Fibroblast of villous mesenchyme (primary cell): ENCODE measurements at places on chromosomes 6 and 20.

DNA sequence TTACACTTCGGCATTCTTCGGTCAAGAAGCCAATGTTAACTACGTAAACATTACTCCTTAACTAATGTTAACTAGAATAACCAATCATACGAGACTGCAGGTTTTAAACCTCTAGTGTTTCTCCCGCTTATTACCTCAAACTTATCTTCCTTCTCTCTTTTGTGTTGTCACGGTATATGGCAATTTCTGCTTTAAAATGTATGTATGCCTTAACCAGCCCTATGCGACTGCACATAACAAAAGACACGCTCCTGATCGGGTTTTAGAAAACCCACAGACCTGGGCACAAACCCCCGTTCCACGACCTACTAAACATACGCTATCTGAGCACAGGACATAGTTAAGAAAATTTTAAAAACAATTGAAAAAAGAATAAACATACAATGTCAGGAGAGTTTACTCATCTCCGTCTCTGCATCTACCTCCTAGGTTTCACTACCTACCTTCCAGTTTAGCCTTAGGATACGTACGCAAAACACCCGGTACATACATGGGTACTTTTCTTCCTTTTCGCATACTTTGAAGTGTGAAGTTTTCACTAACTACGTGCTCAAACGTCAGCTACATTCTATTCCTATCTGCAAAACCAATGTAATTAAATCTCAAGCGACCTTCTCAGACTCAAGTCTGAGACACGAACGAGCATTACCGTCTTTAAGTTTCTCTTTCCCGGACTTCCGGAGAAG, 1.1 kb downstream of the CD164 start:
- peak; percentile 74 for DNase-seq

DNA sequence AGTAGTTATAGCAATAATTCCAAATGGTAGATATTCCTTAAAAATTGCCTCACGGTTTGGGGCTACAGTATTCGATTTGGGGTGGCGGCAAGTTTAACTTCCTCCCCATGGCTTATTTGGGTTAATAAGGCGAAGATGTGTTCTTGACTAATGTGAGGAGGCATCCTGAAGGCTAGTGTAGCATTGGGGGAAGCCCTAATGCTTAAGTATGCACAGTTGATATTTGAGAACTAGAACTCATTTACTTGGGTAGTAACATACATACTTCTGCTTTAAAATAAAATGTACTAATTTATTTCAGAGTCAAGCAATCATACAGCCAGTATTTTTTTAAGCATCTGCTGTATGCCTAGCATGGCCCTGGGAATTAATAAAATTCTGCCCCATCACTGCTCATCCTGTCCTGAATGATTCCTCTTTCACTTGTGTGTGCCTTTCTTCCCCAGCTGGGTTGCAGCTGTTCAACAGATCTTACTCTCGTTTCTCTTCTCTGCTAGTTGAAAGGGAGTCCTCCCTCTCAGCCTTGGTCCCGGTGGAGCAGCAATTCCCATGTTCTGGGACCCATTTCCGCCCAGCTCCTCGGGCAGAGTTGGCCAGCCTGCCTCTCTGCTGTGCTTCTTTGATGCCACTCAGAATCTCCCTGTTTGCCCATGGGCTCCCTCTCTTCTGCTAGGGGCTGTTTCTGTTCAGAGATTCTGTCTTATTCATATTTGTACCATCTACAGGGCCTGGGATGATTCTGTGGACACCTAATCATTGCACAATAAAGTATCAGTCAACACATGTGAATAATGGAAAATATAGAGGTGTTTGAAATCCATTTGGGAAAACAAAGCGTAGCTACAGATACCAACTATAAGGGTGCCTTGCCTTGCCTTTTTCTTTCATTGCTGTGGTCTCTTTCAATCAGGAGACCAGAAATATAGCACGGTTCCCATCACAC, 104.8 kb downstream of the ARID1B start:
- DNase-seq, result no peak

GRCh38 chr20:22341508-22341907, 242.9 kb downstream of the FOXA2 start:
- peak; percentile 8 for DNase-seq

- DNase-seq, result no peak
Observed at GRCh38 chr6:156867121-156867520, 89.9 kb downstream of the ARID1B start.

DNA sequence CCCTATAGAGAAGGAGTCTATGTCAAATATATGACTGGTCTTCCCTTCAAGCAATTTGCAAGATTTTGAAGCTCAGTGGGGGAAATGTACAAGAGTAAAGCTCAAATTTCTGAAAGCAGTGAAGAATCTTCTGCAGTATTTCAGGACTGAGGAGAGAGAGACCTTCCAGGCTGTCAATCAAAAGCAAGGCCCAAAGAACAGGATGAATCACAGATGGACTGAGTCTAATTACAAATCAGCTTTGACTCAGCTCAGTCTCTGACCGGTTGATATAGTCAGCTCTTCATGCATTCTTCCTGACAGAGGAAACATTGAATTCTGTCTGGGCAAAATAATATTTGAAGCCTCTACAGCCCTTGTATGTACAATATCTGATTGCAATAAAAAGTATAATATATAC, 7.7 kb upstream of the HTR1B start:
- no peak for DNase-seq

GRCh38 chr20:60306105-60306504, 347.9 kb downstream of the CDH26 start:
- no peak for DNase-seq

DNA sequence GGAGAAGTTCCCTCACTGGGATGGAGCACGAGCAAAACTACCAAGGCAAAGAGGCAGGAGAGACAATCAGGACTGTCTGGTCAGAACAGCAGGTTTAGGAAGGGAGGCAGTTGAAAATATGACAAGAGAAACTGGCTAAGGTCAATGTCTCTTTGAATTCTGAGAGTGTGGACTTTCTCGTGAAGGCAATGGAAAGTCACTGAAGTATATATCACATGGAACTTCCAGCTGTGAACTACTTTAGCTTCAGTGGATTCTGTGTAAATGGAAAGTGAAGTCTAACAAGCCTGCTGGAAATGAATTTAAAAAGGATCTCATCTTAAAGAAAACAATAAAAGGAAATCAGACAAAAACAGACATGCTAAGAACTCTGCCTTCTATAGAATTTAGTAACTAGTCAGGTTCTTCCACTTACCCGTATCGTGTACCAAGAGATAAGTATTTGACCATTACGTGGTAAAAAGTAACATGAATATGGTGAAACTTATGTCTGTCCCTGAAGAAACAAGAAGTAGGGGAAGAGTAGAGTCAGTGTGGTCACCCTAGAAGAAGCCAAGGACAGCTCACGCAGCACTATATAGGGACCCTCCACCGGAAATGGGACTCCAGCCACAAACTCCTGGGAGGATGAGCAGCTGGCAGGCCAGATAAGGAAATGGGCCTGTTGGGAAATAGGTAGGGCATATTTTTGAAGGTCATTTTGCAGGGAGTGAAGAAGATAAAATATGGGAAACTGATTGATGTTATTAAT, 123.4 kb downstream of the MAP7 start:
- no peak for DNase-seq

GRCh38 chr6:166997768-166998255, 1.4 kb upstream of the CEP43 start:
- peak; percentile 76 for DNase-seq

DNA sequence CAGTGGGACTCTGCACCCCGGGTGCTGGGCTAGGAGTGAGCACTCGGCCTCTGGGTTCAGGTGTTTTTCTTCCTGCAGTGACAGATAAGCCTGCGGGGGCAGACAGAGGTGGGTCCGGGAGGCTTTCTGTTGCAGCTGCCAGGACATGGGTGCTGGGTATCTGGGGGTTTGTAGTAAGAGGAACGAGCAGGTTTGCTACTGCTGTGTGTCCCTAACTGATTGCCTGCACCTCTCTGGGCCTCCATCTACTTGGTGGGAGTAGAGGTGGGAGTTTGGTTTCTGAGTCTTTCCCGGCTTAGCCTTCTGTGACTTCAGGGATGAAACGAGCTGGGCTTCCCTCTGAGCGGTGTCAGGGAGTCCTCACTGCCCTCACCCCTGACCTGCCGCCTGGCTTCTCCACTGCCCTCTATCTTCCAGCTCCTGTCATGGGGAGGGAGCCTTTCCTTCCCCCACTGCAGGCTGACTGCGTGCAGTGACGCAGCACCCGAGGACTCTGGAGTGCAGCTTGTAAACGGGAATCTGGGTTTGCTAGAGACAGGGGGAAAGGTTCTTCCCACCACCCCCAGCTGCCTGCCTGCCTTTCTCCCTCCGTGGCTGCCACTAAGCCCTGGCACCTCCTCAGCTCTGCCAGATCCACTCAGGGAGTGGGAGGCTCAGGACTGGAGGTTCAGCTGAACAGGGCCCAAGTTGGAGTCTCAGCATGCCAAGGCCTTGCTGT, 6.7 kb downstream of the DLGAP4 start:
- no peak for DNase-seq

- DNase-seq, result no peak
Observed at GRCh38 chr6:89980353-89980752, 86.1 kb downstream of the GJA10 start.

DNA sequence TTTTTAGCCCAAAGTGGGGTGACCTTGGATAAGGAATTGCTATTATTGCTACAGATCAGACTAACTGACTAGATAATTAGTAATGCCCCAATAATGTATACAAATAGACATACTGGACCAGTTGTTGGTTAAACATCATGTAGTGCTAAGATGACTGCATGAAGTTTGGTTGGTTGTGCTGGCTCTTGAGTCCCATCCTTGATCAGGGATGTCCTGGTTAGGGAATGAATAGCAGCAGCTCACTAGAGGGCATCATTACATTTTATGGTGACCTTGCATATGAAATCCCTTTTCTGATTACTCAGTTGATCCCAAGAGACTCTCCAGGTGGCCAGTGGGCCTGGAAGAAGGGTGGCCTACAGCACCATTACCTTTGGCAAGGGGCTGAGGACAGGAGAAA, 10.9 kb downstream of the TPBG start:
- DNase-seq, result no peak

- DNase-seq, result no peak
Observed at GRCh38 chr20:46682063-46682821, 7.0 kb downstream of the TP53RK start.

DNA sequence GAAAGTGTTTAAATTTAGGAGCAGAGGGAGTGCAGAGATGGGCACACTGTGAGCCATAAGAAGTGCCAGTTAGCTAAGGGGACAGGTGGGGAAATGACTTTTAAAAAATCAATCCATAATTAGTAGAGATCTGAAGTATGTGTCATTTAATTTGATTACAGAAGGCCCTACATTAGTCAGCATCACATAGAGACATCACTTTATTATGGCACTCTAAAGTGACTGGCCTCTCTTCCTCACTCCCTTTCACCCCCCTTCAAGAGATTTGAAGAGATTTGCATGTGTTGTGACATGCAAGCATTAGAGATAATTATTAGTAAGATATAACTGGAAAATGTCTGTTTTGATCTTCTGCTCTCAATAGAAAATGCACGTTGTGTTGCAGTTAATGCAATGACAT, 86.7 kb downstream of the SLX4IP start:
- DNase-seq, result no peak

DNA sequence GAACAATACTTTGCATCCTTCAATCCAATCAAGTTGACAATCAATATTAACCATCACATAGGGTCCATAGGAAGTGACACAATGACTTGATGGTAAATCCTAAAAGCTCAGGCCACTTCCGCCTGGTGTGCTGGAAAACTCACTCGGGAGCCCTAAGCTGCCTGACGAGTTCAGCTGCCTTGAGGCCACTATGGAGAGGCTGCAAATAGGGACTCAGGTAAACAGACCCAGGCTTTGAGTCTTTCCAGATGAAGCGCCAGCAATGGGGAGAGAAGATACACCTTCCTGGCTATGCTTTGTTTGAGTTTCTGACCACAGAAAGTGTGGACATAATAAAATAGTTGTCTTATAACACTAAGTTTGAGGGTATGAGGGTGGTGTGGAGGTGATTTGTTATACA, 112.6 kb downstream of the GPR63 start:
- DNase-seq, result no peak

DNA sequence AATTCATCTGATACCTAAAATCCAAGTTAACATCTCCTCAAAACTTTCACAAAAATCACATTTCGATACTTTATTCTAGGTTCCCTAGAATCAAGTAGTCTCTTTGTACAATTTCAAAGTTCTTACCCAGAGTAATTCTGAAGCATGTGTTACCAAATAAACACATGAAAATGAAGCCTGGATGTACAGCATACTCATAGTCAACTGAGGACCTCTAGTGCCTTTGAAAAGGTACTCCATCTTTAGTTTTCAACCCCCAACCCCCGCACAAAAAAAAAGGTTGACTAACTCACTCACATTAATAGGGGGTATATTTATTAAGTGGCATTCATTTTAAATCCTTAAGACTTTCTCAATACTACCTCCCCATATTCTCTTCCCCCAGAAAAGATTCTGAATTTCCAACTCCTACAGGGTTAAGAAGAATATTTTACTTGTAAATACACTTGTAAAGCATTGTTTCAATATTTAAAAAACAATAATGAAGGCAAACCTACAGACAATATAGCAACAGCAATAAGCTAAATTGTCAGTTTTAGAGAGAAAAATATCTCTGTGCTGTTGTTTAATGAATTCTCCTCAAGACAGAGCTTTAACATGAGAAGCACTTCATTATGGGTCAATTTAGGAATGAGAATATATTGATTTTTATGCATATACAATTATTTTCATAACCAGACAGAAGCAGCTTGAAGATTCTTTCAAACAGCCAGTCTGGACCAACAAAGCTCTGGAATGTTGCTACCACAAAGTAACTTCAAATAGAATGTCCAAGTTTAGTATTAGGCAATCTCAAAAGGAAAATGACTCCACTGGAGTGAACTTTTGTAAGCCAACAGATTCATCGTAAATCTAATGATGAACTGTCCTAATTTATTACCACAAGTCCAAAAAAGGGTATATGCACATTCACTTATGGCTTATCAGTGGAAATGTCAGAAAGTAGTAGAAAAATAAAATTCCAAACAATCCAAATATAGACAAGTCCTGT, 3.3 kb downstream of the PLN start:
- DNase-seq, result peak; percentile 72

GRCh38 chr20:62176866-62177265, 6.0 kb upstream of the MTG2 start:
- no peak for DNase-seq

DNA sequence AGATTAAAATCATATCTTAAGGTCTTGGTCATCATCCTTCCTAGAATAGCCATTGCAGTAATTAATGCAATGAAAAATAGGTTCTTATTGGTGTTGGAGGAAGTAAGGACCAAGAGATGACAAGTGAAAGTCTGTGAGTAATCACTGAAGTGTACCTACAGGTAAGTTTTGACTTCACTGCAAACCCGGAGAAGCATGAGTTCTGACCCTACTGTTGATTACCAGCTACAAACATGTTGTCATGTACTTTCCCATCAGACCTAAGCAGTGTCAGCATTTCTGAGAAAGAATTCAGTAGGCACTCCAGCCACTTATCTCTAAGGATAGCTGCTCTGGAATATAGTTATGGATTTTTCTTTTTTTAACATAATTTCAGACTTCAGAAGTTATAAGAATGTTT, 280.9 kb downstream of the ZFAND3 start:
- no peak for DNase-seq

- no peak for DNase-seq
Observed at GRCh38 chr20:58224097-58224496, 4.4 kb downstream of the ANKRD60 start.

GRCh38 chr6:17476511-17476910, 83.1 kb downstream of the CAP2 start:
- DNase-seq, result no peak

- no peak for DNase-seq
Observed at GRCh38 chr6:105526225-105526872, 123.5 kb upstream of the PREP start.

GRCh38 chr20:51667491-51667890, 100.7 kb downstream of the ATP9A start:
- DNase-seq, result no peak
